Fibroblast of pulmonary artery (primary cell): ENCODE measurements at places on chromosomes 3 and 15.

DNA sequence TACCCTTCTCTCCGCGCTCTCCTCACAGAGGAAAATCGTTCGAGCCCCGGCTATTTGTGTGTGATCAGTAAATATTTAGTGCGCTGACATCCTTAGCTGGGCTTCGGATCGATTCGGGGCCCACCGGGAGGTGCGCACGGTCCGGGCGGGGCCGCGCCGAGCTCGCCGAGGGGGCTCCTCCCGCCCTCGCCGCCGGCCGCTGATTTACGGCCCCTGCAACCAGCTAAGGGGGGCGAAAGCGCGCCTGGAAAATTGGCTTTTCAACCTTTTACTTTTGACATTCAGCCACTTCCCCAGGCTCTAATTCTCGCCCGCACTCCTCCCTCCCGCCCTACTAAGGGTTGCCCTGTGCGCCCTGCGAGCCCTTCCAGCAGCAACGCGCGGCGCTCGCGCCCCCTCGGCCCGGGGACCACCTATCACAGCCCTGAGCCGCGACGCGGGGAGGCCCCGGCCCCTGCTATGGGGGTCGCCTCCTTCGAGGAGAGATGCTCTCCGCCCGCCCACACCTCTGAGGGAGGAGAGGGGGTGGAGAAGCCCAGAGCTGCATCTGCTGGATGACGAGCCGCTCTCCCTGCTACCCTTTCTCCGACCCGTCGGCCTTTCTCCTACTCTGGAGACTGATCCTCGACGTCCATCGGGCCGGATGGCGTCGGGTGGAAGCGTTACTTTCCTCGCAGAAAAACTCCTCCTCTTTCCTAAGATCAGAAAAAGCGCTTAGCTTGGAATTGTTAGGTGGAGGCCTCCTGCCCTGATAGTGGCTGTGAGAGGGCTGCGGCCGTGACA, 7.8 kb upstream of the NR2F2 start:
- peak; percentile 10 for DNase-seq

- no peak for DNase-seq
Observed at GRCh38 chr15:99124641-99125040, 19.8 kb downstream of the SYNM start.

DNA sequence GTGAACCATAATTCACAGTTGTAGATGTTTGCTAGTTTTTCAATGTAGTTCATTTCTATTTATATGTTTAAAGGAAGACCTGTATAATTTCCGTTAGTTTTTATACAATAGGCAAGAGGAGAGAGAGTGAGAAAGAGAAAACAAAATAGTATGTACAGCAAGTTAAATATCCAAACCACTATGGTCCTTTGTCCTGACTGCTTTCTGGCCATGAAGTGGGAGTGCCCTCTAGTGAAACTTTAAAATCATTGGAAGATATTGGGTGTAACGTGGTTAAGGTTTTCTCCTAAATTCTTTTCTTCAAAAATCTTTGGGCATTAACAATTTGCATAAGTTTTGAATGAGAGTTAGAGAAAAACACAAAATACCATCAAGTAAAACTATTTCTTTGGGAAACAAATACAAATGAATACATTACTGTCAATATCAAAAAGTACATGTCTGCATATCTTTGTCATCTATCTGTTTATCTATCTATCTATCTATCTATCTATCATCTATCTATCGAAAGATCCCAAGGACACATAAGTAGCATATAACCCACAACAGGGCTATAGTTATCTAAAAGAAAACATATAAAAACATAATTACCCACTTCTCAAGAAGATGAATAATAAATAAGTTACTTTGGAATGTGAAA, 534.6 kb upstream of the ATP11B start:
- DNase-seq = peak; percentile 42

DNA sequence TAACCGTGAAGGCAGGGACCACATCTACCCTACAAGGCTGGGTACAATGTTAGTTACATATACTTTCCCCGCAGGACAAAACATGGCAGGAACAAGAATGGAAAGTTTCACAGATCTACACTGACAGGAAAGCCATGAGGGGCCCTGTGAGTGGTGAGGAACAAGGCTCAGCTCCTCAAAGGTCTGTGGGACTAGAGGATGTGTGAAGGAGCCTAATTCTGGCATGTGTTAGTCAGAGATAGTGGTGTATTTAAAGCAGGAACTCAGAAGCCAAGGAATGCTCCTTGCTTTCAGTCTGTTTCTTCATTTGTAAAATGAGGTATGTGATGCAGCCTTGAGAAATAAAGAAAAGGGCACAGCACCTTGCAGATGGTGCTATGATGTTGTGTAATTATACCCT, 25.1 kb downstream of the ETV5 start:
- no peak for DNase-seq

- DNase-seq = no peak
Observed at GRCh38 chr3:11322931-11323330, 50.7 kb downstream of the ATG7 start.

DNA sequence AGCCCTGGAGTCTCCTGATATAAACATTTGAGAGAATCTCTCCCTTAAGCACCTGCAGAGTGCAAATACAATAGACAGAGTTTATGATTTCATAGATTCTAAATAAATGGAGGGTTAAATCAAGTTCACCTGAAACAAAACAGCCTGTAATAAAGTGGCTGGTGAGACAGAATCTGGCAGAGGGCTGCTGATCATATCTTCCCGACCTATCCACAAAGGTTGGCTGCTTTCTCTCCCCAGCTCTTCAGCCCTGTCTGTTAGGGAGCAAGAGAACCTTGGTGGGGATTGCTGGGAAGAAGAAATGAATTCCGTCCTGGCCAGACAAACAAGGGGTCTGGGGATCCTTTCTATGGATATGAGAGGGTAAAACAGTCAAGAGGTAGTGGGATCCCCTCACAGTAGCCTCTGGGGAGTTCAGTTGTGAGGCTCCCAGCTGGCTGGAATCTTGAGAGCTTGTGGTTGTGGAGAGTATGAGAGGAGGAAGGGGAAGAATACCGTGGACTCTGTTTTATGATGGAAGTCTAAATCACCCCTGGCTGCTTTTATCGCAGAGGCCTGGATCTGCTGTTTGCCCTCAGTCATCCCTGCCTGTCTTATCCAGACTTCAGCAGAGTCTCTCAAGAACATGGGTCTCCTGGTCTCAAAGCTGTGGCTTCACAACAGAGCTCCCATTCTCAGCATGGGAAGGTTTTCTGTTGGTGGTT, 451.3 kb downstream of the NTRK3 start:
- DNase-seq = no peak

DNA sequence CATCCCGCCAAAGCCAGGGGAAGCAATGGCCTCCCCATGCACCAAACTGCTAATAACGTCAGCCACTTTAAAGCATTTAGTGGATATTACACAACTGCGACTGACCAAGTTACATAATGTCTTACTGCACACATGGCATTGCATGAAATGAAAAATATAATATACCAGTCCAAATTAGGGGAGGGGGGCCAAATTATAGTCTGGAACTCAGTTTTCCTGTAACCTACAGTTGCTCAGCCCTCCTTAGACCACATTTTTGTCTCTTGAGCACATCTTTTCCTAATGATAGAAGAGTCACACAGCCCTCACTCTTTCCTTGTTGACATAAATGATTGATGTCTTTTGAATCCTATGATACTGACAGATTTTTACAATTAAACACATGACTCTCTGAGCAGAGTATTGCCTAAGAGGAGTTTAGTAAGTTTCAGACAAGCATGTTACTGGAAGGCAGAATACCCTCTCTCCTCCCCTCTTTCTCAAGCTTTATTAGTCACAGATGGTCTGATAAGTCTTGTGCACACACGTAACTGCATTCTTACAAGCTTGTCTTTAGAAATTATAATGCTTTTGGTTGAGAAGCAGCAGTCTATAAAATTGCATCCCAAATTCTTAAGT, 1.1 kb upstream of the PLD1 start:
- DNase-seq = peak; percentile 99

DNA sequence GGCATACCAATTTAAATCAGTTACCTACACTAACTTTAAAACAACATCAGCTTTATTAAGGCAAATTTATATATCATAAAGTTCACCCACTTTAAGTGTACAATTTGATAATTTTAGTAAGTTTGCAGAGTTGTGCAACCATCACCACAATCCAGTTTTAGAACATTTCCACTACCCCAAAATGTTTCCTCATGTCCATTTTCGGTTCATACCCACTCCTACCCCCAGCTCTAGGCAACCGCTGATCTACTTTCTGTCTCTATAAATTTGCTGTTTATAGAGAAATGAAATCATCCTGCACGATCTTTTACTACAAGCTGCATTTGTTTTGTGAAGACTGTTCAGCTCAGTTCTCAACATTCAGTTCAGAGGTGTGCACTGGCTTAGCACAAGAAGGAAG, 31.5 kb upstream of the FAM81A start:
- no peak for DNase-seq

DNA sequence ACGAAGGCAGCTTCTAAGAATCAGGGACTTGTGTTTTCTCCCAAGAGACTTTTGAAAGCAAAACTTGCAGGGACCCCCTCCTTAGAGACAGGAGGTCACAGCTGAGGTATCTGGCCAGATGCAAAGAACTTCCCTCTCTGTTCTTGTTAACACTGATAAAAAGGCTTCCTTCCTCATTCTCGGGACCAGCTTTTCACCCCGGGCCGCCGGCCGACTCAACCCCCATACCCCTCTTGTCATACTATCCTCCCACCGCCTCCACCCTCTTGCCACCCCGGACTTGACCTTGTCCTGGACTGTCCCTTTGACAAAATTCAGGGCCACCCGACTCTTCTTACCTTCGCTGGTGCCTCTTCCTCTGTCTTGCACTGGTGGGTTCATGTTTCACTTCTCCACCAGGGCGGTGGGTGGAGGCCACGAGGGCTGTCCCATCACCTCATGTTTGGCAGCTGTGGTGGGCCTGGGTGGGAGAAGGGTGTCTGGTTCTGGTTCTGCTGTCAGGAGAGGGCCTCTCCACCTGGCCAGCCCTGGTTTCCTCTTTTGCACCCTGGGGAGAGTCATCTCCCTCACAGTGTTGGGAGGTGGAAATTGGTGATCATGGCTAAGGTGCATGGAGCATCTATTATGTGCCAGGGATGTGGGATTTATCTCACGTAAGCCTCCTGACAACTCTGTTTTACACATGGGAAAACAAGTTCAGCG, 32.5 kb downstream of the BHLHE40 start:
- DNase-seq = no peak

DNA sequence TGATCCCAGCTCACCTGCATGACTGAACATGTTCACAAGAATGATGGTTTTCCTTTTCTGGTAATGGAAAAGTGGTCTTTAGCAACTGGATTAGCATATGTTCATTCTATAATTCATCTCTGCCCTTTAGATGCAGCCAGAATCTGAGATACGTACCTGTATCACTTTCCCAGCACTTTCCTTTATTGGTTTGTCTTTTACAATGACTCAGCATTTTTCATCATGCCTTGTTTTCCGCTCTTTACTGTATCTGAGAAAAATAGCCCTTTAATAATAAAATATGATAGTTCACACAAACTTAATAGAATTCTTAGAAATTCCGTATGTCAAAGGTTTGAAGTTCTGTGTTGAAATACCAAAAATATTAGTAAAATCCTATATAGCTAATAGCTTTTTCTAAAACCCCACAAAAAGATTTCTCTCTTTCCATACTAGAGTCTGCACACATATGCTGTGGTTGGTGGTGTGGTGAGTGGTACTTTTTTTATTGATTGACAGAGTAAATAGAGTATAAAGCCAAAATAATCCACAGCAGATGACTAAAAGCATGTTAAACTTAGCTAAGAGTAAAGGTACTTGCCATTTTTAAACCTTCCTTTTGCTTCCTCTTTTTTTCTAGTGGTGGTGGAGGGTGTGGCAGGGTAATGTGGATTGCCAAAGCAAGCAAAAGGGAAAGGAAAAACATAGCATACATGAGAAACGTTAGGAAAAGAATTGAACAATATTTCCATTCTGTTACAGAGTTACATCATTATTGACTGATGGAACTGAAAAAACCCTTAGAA, 328.9 kb upstream of the RBMS3 start:
- DNase-seq = no peak

DNA sequence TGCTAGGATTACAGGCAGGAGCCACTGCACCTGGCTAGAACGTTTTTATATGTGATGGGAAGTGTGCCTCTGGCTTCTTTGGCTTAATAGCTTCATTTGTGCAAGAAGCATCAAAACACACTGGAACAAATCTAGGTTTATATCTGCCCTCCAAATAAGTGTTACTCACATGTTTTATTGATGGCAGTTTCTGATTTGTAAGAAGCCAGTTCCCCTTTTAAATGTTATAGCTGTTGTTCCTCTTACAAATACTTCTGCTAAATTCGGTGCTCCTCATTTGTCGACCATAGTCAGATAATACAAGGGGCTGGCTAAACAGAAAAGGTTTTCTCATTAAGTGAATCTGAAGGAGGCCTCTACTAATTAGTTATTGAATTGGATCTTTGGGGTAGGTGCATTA, 307.1 kb upstream of the SEMA6D start:
- no peak for DNase-seq
